ENCODE measurements at places on chromosomes 3 and 15.

GRCh38 chr3:69288161-69288895 lies 97.6 kb downstream of the FRMD4B start:
- no peak for DNase-seq

- no peak for DNase-seq
Observed at GRCh38 chr3:165753560-165753959, 83.7 kb downstream of the BCHE start.

GRCh38 chr3:37221407-37221806 lies 47.0 kb upstream of the LRRFIP2 start:
- no peak for DNase-seq

DNA sequence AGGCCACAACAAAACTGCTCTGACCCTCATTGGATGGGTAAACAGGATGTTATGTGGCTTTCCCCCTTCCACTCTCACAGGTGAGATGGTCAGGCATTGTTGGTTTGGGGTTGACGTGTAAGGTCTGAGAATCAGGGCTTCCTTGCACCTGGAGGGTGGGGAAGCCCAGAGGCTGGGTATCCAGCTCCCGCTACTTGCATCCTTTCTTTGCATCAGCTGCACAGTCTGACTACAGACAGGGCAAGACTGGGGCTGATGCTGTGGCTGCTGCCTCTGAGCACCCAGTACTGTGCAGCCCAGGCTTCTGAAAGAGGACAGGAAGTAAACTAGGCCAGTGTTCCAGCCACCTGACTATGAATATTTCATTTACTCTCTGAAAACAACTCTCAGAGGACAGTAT lies 58.0 kb upstream of the ATP2B2 start:
- DNase-seq: no peak

- no peak for DNase-seq
Observed at GRCh38 chr15:35618260-35619188, 72.6 kb upstream of the DPH6 start.

- no peak for DNase-seq
Observed at GRCh38 chr3:132972333-132972732, 65.9 kb upstream of the TMEM108 start.

- DNase-seq: peak; percentile 49
Observed at GRCh38 chr3:157104928-157105652, 54.9 kb downstream of the CCNL1 start.

- no peak for DNase-seq
Observed at GRCh38 chr3:4935347-4935746, 43.9 kb upstream of the BHLHE40 start.

DNA sequence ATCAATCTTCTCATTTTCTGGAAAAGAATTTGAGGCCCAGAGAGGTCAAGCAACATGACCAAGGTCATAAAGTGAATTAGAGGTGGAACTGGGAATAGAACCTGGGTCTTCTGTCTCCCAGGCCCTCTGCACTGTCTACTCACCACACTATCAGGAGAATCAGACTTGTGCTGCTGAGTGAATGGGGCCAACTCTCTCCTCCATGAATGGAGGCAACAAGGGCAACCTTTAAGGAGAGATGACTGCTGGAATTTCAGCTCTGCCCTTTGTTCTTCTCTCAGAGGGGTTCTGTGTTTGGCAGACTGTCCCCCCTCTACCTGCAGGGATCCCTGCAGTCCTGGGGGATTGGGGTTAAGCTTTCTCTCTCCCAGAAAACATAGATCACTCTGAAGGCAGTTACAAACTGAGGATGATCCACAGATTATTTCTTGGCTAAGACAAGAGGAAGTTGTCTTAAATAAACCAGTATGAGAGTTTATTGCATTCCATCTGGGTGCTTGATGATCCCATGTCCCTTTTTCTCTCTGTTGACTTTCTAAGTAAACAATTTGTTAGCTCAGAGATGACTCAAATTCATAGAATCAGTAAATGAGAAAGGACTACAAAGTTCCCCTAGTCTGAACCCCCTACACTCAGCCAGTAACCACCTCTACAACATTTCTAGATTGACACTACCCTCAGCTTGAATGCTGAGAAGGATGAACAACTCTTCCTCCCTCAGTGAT lies 99.0 kb upstream of the LIPC start:
- no peak for DNase-seq

GRCh38 chr3:46093327-46093942 lies 66.2 kb upstream of the XCR1 start:
- DNase-seq: no peak

GRCh38 chr15:37017031-37017625 lies 83.2 kb downstream of the MEIS2 start:
- no peak for DNase-seq

DNA sequence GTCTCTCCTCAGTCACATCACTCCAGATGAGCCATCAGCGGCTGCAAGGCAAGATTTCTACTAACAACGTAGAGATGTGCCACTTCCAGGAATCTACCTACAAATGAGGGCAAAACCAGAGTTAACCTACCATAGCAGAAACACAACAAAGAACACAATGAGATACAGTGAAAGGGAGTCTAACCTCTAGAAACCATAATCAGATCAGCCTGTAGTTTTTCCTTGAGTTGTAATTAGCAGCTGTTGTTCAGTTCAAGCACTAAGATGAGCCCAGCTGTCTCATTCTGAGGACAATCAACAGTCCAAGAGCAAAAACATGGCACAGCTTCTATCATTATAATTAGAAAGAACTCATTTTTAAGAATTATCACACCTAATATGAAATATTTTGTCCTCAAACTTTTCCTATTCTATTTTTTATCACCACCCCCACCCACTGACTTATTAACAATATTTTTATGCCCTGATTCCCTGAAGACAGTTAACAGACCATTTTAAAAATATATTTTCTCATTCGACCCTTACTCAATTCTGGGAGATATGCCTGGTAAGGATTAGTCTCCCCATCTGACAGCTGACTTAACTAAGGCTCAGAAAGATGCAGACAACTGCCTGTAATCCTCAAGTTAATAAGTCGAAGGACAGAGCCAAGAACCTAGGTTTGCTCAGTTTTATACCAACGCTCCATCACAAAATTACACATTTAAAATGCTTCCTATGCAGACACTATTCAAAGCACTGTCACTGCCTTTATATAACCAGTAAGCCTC lies 50.1 kb downstream of the MAGI1 start:
- DNase-seq: no peak

GRCh38 chr15:41493902-41494189 lies 172 bp downstream of the ITPKA start:
- DNase-seq: no peak
